ENCODE measurements at places on chromosomes 3 and 15. TPM values are rescaled to one million over a fixed set of nuclear protein-coding genes. Genes with fewer than 3 reads are reported as not detected.

The DISP2 gene
- 1.9 TPM for total RNA-seq

The FAM81A gene
- total RNA-seq: 12.7 TPM

The HRH1 gene
- 8.0 TPM for total RNA-seq

The CLPX gene
- total RNA-seq: 47.0 TPM

The SIN3A gene
- 32.1 TPM for total RNA-seq

The P4HTM gene
- total RNA-seq: 12.4 TPM

The SLC41A3 gene
- total RNA-seq: 23.0 TPM

The MKRN2OS gene
- total RNA-seq: not detected

The REC114 gene
- total RNA-seq: not detected

The RUVBL1 gene
- total RNA-seq: 103 TPM

The ROBO1 gene
- 9.1 TPM for total RNA-seq

The TRIM42 gene
- total RNA-seq: not detected

The KNG1 gene
- 0.07 TPM for total RNA-seq

The SH2D7 gene
- not detected for total RNA-seq

The GCNT3 gene
- total RNA-seq: 153 TPM
